ENCODE measurements at places on chromosomes 13 and 19.

GRCh38 chr13:26811581-26811980 is 51.0 kb upstream of the GPR12 start:
- no peak for DNase-seq

- DNase-seq, result peak; percentile 96
Measured at GRCh38 chr13:100707818-100708740, 33.5 kb upstream of the TMTC4 start.

DNA sequence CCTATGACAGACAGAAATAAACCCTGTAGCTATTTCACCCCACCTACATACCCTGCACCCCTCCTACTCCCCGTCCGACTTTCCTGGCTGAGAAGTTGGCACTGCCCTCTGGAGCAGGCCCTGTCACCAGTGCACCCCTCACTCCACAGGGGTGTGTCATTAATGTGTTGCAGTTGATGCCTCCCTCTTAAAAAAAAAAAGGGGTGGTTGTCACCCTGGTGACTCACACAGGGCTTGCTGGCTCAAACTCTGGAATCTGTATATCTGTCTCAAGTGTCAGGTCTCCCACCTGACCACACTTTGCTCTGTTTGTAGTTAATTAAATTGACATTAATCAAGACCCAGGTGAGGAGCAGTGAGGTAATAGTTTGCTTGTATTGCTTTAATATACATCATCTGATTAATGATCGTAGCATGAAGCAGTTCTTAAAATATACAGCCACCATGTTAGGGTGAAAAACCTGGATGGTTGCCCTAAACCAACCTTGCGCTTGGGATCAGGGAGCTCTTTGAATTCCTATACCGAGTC is 2.0 kb upstream of the GATAD2A start:
- DNase-seq, result peak; percentile 31

- peak; percentile 79 for DNase-seq
Measured at GRCh38 chr19:45508861-45509691, 1.8 kb downstream of the VASP start.

DNA sequence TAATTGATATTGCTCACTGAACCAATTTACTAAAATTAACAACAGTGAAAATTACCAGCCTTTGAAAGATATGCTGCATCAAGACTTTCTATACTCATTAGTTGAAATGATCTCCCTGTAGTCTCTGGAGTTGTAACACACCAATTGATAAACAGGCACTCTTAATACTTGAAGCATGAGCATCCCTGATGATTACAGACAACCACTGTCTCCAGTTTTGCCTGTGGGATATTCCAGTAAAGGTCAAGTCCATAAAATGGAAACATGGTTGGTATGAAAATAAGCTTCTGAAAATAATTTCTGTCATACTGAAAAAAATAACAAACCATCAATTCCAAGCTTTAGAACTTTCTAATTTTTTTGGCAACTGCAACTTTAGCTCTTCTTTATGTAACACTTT is 405.8 kb downstream of the SPRY2 start:
- no peak for DNase-seq

GRCh38 chr13:93670866-93671265 is 444.3 kb downstream of the GPC6 start:
- no peak for DNase-seq

- peak; percentile 18 for DNase-seq
Measured at GRCh38 chr13:42883771-42884467, 102.5 kb downstream of the FAM216B start.
